ENCODE measurements at places on chromosomes 2 and 18. TPM values are rescaled to one million over a fixed set of nuclear protein-coding genes. Genes with fewer than 3 reads are reported as not detected.
A peak's percentile ranks its signal among the peaks of the same experiment; 100 is the strongest.

CPLX4 gene
- polyA plus RNA-seq = not detected

CASP10 gene
- polyA plus RNA-seq = 0.13 TPM

IL36RN gene
- not detected for polyA plus RNA-seq

GNAL gene
- polyA plus RNA-seq = 0.11 TPM

CENPA gene
- polyA plus RNA-seq = 14.9 TPM

CDH2 gene
- polyA plus RNA-seq = 53.3 TPM

CAMKMT gene
- polyA plus RNA-seq = 3.7 TPM

RNU2-63P gene
- polyA plus RNA-seq = not detected

IL36G gene
- not detected for polyA plus RNA-seq

LBH gene
- polyA plus RNA-seq = 163 TPM

IL18RAP gene
- not detected for polyA plus RNA-seq

SCYGR4 gene
- polyA plus RNA-seq = not detected

DQX1 gene
- polyA plus RNA-seq = 0.07 TPM

CASP8 gene
- 13.1 TPM for polyA plus RNA-seq

CDCA7 gene
- polyA plus RNA-seq = 18.7 TPM

GRCh38 chr2:164568317-164568716 is 53.0 kb downstream of the GRB14 start:
- H3K27me3 ChIP-seq = peaks cover 2% of the 10 kb centered on the region
- H3K4me3 ChIP-seq = no peak overlapping the region

DNA sequence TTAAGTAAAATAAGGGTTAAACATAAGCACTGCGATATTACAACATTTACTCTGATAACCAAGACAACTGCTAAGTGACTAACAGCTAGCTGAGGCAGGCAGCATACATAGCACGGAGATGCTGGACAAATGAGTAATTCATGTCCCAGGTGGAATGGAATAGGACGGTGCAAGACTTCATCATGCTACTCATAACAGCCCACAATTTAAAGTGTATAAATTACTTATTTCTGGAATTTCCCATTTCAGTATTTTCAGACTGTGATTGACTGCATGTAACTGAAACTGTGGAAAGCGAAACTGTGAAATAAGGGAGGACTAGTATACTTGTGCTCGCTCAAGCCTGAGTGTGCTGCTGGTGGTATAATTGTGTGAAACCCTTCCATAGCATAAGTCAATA is 12.9 kb downstream of the IER3IP1 start:
- H3K4me3 ChIP-seq = no peak overlapping the region
- H3K27me3 ChIP-seq = no peaks in the 10 kb centered on the region
- peak; percentile 87 for DNase-seq
- H3K36me3 ChIP-seq = peaks cover 2% of the 10 kb centered on the region

DNA sequence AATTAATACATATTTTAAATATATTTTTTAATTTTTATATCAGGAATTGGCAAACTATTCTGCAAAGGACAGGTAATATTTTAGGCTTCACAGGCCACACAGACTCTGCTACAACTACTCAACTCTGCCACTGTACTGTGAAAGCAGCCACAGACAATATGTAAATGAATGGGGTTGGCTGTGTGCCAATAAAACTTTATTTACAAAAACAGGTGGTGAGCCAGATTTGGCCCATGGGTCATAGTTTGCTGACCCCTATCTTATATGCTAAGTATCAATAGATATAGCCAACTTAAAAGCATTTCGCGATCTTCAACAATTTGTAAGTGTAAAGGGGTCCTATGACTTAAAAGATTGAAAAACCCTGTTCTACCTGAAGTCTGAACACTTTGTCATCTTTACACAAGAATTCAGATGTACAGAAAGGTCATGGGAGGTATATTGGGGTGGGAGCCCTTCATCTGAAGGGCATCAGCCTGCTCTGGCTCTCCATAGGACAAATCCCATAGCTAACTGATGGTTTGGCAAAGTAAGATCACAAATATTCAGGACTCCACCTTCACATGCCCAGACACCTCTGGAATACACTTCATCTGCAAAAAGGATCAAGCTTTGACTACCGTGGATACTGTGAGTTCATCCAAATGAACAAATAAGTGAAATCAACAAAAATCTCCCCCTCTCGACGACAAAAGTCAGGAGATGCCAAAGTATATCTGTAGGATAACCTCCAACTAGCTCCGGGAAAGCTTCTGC is 65.9 kb downstream of the C1D start:
- H3K27me3 ChIP-seq = no peaks in the 10 kb centered on the region
- H3K36me3 ChIP-seq = no peaks in the 10 kb centered on the region
- no peak for DNase-seq
- H3K4me3 ChIP-seq = no peak overlapping the region
- H3K27ac ChIP-seq = no peak overlapping the region

- H3K4me1 ChIP-seq = peaks cover 10% of the 10 kb centered on the region
- no peak overlapping the region for H3K27ac ChIP-seq
- no peak for DNase-seq
- no peaks in the 10 kb centered on the region for H3K27me3 ChIP-seq
Observed at GRCh38 chr2:33498291-33498956, 22.0 kb downstream of the RASGRP3 start.

GRCh38 chr2:177574356-177574755 is 181.8 kb downstream of the AGPS start:
- no peaks in the 10 kb centered on the region for H3K4me1 ChIP-seq
- no peaks in the 10 kb centered on the region for H3K36me3 ChIP-seq
- no peak overlapping the region for H3K27ac ChIP-seq
- peaks cover 6% of the 10 kb centered on the region for H3K27me3 ChIP-seq

DNA sequence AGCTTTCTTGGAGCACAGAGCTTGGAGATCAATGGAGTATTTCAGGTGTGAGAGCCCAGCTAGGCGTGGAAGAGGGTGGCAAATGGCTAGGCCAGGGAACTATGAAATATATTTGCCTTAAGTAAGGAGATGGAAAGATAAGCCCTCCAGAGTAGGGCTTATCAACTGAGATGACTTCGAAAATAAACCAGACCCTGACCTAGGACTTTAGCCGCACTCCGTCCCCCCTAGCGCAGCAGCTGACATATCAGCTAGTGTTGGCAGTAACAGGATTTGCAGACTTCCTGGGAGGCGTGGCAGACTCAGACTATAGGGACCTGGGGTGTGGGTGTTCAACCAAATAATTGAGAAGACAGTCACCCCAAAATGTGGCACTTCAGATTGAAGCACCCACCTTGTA is 127.7 kb upstream of the EPAS1 start:
- peaks cover 27% of the 10 kb centered on the region for H3K4me1 ChIP-seq
- H3K27ac ChIP-seq = no peak overlapping the region
- no peak for DNase-seq
- no peak overlapping the region for H3K4me3 ChIP-seq
- no peaks in the 10 kb centered on the region for H3K27me3 ChIP-seq
- peaks cover 5% of the 10 kb centered on the region for H3K36me3 ChIP-seq

DNA sequence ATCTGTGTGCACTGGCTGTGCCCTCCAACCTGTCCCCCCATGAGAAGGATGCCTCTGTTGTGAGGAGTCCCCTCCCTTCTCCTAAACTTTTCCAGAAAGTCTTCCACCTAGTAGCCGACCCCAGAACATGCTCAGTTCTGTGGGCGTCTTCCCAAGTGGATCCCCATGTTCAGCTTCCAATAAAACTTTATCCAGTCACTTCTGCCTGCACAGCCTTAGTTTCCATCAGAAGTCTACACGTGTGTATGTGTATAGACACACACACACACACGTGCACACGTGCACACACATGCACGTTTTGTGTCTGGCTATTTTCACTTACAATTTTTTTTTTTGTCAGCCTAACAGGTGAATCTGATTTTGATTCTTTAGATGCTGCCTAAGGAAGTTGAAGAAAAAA is 115.1 kb downstream of the RTP5 start:
- no peaks in the 10 kb centered on the region for H3K36me3 ChIP-seq
- H3K27ac ChIP-seq = no peak overlapping the region
- H3K4me1 ChIP-seq = no peaks in the 10 kb centered on the region

DNA sequence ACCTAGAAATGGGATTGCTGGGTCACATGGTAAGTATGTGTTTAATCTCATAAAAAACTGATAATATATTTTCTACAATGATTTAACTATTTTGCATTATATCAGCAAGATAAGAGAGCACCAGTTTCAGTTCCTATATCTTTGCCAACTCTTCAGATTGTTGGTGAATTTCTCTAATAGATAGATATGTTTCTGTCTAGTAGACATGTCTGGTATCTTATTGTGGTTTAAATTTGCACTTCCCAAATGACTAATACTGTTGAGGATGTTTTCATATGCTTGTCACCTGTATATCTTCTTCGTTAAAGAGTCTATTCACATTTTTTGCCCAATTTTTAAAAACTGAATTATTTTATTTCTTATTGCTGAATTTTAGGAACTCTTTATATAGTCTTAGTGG is 113.8 kb upstream of the UXS1 start:
- H3K4me1 ChIP-seq = no peaks in the 10 kb centered on the region
- H3K27me3 ChIP-seq = no peaks in the 10 kb centered on the region
- no peaks in the 10 kb centered on the region for H3K36me3 ChIP-seq
- DNase-seq = no peak

DNA sequence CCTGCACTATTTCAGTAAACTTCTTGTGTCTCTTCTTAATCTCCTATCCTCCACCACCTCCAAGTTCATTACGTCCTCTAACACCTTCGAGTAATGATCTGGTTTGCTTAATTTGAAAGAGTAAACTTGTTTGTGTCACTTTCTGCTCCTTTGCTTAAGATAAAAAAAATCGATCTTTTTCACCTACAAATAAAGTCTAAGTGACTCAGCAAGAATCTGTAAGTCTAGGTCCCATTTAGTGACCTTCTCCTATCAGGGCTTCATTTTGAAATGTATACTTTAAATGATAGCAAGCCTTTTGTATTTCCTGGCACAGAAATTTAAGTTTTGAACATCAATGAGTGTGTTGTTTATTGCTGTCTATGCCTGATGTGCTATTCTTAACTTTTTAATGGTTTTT is 260.9 kb upstream of the TFPI start:
- H3K36me3 ChIP-seq = no peaks in the 10 kb centered on the region
- DNase-seq = no peak
- H3K27ac ChIP-seq = no peak overlapping the region

- H3K27ac ChIP-seq = no peak overlapping the region
- peaks cover 6% of the 10 kb centered on the region for H3K4me1 ChIP-seq
- no peaks in the 10 kb centered on the region for H3K36me3 ChIP-seq
- no peak overlapping the region for H3K4me3 ChIP-seq
- H3K27me3 ChIP-seq = no peaks in the 10 kb centered on the region
Observed at GRCh38 chr2:47267711-47268086, 112.6 kb upstream of the STPG4 start.

- H3K36me3 ChIP-seq = peaks cover 23% of the 10 kb centered on the region
- H3K4me1 ChIP-seq = no peaks in the 10 kb centered on the region
- H3K27ac ChIP-seq = no peak overlapping the region
- peak; percentile 27 for DNase-seq
Observed at GRCh38 chr2:60794271-60794863, 38.3 kb downstream of the PAPOLG start.

GRCh38 chr2:191653667-191654391 is 24.1 kb upstream of the NABP1 start:
- no peaks in the 10 kb centered on the region for H3K27me3 ChIP-seq
- no peaks in the 10 kb centered on the region for H3K36me3 ChIP-seq
- peaks cover 12% of the 10 kb centered on the region for H3K4me1 ChIP-seq
- no peak for DNase-seq

- peak; percentile 57 for DNase-seq
- H3K4me3 ChIP-seq = no peak overlapping the region
- H3K27ac ChIP-seq = no peak overlapping the region
- H3K36me3 ChIP-seq = peaks cover 4% of the 10 kb centered on the region
- no peaks in the 10 kb centered on the region for H3K4me1 ChIP-seq
- no peaks in the 10 kb centered on the region for H3K27me3 ChIP-seq
Observed at GRCh38 chr2:15334644-15335326, 226.3 kb downstream of the NBAS start.

DNA sequence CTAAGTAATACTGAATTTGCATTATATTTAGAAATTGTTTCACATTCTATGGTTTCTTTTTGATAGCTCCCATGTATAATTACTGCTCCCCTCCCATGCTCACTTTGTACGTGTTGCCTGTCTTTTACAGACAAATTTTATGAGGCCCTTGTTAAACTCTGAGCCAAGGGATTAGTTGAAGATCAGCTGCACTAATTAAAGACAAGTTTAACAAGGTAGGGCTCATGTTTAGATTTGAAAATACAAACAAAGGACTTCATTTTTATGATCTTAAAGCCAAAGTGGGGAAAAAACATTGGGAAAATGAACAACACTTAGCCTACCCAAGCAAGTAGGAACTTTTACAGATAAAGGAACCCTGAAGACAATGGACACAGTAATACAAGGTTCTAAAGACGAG is 46.2 kb downstream of the ARHGAP28 start:
- H3K27ac ChIP-seq = peak overlapping the region; percentile 98
- no peak for DNase-seq
- no peaks in the 10 kb centered on the region for H3K27me3 ChIP-seq
- peaks cover 4% of the 10 kb centered on the region for H3K36me3 ChIP-seq

- H3K27me3 ChIP-seq = peaks cover under 1% of the 10 kb centered on the region
- no peaks in the 10 kb centered on the region for H3K4me1 ChIP-seq
- no peak overlapping the region for H3K27ac ChIP-seq
- peak; percentile 51 for DNase-seq
- H3K36me3 ChIP-seq = no peaks in the 10 kb centered on the region
- H3K4me3 ChIP-seq = no peak overlapping the region
Observed at GRCh38 chr2:138086576-138086975, 122.3 kb downstream of the HNMT start.

DNA sequence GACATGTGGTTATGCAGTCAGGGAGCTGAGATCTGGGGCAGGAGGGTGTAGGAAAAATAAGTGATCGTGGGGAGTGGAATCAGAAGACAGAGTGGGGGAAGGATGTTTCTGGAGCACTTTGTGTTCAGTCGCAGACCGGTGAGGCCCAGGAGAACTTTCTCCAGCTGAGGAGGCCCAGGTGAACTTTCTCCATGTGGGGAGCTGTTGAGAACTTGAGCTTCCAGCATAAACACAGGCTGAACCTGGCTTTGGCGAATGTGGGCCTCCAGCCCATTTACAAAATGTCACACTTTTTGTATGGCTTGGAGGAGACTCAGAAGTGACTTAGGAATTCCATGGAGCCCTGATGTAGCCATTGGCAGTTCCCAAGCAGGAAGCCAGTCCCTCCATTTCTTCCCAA is 108.5 kb downstream of the VAPA start:
- no peaks in the 10 kb centered on the region for H3K4me1 ChIP-seq
- DNase-seq = no peak
- no peaks in the 10 kb centered on the region for H3K36me3 ChIP-seq
- H3K27ac ChIP-seq = no peak overlapping the region
- no peak overlapping the region for H3K4me3 ChIP-seq

GRCh38 chr2:38266382-38267061 is 110.6 kb downstream of the ATL2 start:
- no peak overlapping the region for H3K27ac ChIP-seq
- no peaks in the 10 kb centered on the region for H3K36me3 ChIP-seq
- no peak for DNase-seq
